ENCODE measurements at places on chromosomes 7 and 10.

- DNase-seq = no peak
Observed at GRCh38 chr7:157136372-157136771, 2.4 kb upstream of the UBE3C start.

DNA sequence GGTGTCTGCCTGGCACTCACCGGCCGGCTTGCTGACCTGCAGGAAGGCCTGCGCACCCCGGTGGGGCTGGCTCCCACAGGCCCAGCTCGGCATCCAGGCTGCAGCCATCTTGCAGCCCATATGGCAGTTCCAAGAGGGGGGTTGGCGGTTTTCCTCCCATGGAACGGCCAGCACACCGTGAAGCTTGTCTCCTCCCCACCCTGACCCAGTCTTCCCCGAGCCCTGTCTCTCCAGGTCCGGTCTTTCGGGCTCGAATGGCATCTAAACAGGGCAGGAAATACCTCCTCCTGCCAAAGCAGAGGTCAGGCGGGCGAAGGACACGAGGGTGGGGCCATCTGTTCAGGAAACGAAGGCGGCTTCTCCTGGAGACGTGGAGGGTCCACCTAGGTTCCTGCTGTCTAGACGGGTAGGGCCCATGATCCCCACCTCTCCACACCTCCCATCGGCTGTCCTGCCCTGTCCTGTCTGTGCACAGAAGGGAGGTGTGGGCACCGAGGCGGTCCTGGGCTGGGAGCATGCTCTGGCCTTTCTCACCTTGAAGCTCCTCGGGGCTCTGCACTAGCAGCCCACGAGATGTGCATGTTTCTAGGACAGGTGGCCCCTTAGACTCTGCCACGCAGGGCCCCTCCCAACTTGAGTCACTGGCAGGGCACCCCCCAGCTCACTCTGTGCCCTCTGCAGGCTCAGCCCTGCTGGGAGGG is 113.7 kb upstream of the DIP2C start:
- no peak for DNase-seq

DNA sequence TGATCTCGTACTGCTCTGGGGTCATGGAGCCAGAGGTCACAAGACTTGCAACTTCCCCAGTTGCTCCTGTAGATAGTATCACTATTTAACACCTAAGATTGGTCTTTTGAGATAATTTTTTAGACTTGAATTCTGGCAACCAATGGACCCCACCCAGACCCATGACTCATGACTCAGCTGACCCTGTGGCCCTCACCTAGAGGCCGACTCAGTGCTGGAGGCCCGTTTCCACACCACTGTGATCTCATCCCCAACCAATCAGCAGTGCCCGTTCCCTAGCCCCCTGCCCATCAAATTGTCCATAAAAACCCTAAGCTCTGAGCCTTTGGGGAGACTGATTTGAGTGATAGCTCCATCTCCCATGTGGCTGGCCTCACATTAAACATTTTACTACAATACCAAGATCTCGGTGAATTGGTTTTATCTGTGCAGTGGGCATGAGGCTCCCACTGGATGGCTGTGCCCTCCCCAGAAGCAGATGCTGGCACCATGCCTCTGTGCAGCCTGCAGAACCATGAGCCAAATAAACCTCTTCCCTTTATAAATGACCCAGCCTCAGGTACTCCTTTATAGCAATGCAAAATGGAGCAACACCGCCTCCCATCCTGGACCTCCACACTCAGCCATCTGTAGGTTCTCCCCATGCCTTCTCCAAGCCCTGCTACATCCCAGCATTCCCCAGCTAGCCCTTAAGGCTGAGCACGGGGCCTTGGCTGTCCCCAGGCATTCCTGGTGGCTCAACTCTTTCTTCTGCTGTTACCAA is 98.8 kb downstream of the PRKAG2 start:
- DNase-seq = no peak

- DNase-seq = no peak
Observed at GRCh38 chr7:133502498-133502897, 249.6 kb downstream of the EXOC4 start.

DNA sequence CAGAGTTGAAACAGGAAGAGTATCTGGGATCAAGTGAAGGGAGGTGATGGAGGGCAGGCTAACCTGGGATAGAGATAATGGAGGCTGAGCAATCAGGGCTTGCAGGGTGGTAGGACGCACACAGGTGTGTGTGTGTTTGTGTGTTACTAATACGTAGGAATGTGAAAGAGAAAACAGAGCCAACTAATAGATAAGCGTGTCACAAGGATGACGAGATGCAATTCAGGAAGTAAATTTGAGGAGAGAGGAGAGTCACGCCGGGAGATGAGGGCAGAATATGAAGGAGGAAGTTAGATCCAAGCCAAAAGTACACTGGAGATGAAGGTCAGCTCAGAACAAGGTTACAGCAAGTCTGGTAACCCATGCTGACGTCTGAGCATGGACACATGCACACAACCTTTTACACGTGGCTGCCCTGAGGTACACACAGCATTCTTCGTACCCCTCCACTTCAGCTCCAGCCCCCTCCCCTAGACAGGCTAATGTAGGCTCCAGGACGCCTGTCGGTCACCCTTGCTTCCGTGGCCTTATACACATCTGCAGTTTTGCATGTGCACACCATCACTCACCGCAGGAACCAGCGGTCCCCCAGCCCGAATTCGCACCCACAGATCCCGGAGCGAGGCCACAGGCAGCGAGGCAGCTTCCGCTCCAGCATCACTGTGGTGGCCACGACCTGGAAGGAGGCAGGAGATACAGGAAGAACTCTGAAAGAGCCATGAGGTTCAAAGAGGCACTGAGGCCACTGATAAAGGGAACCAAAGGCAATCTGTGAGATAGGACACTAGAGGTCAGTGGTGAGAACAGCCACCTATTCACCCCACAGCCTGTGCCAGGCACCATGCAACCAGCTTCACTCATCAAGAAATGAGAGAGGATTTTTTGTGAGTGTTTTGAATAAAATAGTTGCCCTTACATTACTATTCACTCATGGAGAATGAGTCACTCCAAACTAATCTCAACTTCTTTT is 23.7 kb upstream of the TRPV6 start:
- no peak for DNase-seq

GRCh38 chr10:101284101-101284743 is 55.0 kb upstream of the LBX1 start:
- peak; percentile 30 for DNase-seq

- no peak for DNase-seq
Observed at GRCh38 chr10:184174-184573, 48.9 kb downstream of the ZMYND11 start.

DNA sequence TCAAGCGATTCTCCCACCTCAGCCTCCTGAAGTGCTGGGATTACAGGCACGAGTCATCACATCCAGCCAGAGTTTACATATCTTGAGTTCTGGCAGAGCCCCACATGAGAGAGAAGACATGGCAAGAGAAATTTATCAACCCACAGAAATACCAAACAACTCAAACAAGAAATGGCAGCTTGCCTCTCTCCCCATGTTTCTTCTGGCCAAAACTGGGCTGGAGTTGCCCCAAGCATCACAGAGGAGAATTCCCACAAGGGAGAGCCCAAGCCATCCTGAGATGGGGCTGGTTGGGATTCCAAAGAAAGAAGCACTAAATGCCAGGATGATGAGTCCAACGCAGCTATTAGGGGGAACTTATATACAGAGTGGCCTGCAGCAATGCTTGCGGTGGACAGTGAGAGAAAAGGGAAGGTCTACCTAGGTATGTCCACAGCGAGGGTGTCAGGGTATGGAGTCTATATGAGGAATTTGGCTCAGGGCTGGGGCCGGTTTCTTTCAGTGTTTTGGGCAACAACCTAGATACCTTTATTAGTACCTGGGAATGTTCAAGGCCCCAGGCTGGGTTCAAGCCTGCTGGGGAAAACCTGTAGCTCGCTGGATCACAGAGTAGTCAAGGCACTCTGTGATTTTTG is 14.5 kb upstream of the PAX4 start:
- no peak for DNase-seq

GRCh38 chr7:84021292-84021908 is 173.2 kb downstream of the SEMA3A start:
- DNase-seq = no peak

DNA sequence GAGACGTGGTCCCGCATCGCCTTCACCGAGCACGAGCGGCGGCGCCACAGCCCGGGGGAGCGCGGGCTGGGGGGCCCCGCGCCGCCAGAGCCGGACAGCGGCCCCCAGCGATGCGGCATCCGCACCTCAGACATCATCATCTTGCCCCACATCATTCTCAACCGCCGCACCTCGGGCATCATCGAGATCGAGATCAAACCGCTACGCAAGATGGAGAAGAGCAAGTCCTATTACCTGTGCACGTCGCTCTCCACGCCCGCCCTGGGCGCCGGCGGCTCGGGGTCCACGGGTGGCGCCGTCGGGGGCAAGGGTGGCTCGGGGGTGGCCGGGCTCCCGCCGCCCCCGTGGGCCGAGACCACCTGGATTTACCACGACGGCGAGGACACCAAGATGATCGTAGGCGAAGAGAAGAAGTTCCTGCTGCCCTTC is 737 bp downstream of the CNNM2 start:
- DNase-seq = peak; percentile 46

DNA sequence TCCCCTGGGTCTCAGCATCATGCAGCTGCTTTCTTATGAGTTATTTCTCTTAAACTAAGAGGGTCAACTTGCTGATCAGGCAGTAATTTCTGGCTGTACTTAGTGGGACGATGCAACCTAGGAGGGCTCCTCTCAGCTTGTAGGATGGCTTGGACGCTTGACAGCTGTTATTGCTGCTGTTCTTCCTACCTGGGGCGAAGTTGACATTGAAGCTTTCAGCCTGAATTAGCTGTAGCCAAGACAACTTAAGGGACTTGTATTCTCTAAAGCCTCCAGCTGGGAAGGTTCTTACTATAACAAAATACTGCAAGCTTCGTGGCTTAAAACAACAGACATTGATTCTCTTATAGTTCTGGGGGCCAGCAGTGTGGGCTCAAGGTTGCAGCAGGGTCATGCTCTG is 224.9 kb downstream of the ACTR3B start:
- DNase-seq = no peak

DNA sequence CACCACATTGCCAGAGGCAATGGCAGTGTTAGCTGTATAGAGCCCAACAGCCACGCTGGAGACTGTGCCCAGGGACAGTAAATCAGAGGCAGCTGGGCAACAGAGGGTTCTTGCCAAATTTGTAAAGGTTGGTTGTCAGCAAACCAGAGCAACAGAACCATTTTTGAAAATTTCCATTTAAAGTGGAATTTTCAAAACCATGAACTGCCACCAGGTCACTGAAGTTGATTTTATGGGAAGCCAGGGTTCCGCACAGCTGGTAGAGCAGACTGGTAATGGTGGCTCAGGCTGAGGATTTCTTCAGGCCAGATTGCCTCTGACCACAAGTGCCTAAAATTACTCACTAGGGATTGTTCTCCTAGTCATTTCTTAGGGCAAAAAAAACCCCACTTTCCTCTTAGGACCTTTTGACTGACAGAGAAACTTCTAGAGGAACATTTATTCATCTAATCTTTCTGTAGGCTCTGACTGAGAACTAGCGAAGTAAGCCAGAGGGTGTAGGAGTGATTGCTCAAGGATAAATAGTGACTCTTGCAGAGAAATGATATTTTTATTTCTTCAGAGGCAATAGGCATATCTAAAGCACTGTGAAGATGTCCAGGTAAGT is 342.4 kb downstream of the BBS9 start:
- no peak for DNase-seq

- no peak for DNase-seq
Observed at GRCh38 chr10:106502641-106503040, 661.9 kb downstream of the SORCS1 start.

- no peak for DNase-seq
Observed at GRCh38 chr7:140146574-140146973, 30.2 kb downstream of the KDM7A start.

DNA sequence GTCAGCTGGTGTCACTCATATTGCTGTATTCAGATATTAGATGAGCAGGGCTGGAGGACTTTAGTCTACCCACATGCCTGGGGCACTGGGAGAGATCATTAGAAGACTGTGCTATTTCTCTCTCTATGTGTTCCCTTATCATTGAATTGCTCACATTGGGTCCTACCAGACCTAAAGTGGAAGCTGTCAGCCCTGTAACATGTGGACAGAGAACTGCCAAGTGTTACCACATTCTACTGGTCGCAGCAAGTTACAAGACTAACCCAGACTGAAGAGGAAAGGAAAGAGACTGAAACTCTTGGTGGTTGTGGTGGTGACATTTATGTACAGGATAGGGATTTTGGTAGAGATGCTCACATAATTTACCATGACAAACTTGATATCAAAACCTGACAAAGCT is 627.1 kb upstream of the FZD8 start:
- no peak for DNase-seq

- no peak for DNase-seq
Observed at GRCh38 chr7:25187932-25188331, 40.4 kb downstream of the NPVF start.

DNA sequence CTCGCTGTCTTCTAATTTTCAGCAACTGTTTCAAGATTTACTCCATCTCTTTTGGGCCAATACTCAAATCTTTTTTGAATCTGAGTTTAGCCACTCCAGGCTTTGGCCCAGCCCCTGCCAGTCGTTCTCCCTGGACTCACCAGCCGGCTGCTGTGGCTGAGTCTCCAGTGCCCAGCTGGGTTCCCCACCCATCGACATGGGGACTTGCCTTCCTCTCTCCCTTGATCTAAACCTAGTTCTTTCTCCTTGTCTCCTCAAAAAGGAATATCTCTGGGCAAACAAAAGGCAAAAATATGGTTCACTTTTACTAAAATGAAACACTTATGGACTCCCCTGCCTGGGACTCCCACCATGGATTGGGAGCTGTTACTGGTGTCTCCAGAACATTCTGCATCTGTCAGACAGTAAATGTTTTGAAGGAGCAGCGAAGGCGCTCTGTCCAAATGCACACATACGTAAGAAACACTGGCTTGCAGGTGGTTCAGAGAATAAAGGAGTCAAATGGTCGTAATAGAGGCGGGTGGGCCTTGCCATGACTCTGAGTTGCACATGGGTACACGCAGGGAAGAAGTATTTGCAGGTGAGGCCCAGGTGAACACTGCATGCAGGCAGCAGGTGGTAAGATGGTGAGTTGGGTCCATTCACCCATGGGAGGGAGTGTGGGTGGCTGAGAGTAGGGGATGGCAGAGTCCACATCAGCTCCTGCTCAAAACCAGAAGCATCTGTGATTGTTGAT is 35.5 kb upstream of the HABP2 start:
- no peak for DNase-seq

- DNase-seq = no peak
Observed at GRCh38 chr7:13894954-13895353, 94.5 kb downstream of the ETV1 start.
